HuH-7 (cell line): ENCODE measurements at places on chromosomes 2 and 18.
A peak's percentile ranks its signal among the peaks of the same experiment; 100 is the strongest.

DNA sequence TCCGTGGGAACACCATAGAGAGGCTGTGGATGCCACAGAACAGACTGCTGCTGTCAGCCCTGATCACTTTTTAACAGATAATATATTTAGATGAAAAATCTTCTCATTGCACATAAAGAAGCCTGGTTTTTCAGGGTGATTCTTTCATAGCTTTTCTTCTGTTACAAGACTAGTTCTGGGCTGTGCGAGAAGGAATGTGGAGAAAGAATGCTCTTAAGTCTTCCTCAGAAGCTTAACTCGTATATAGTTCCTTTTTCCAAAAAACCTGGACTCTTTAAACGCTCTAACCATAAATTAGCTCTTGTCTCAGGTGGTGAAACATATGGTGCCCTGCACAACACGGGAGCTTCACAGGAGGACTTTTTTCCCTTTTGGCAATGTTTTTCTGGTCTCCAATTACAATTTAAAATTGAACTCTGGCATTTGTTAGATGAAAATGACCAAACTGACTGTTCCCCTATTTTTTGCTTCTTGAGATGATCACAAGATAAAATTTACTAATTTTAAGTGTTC, 125.9 kb upstream of the SMAD7 start:
- DNase-seq, result no peak

- no peak for DNase-seq
These were observed 22.1 kb downstream of the COL5A2 start for GRCh38 chr2:189157456-189157855.

DNA sequence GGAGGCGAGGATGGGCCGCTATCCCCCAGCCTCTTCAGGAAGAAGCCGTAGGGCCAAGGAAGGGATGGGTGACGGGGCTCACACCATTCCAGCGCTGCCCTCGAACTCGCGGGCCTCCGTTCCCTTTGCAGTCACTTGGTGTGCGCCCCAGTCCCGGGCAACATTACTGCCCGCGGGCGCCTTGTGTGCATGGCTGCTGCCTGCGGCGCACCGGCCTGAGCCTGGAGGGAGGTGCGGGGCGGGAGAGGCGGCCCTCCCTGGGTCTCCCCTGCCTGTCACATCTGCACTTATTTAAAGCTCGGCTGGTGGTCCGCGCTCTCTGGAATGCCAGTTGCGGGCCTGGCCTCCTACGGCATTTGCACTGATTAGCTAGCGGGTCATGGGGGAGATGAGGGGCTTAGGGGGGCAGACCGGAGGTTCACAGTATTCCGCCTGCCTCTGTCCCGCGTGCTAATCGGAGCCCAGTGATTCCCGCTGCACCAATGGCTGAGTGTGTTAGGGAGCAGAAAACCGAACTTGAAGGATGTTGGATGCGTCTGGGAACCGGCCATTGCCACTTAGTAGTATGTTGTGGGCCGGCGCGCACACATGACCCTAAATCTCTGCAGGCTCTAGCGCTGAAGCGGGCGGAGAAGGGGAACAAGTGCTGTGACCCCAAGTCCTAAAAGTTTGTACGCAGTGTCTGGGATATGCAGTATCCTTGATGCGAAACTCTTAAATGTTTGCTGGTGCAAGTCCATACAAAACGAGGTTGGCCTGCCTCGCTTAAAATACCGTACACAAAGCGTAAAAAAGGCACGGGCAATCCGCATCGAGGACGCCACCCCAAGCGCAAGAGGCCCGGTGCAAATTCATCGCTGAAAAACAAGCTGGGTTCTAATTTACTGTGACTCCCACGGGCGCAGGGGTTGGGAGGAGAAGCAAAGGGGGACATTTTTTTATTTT, 161.2 kb upstream of the SIX2 start:
- no peak for DNase-seq

DNA sequence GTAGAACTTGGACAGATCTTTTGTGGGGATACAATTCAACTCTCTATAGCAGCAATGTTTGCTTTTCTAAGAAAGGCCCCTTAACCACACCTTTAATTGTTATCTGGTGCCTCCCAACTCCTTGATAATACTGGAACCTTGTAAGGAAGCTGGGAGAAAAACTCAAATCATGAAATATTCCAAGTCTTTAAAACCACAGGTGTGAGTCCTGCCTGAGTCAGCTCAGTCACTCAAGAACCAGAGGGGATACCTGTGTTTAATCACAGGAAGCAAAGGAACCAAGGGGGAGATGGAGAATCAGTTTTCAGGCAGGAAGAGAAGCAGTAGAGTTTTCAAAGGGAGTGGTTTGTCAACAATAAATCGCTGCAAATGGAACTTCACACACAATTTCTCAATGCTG, 159.9 kb downstream of the LAMA3 start:
- DNase-seq, result no peak

DNA sequence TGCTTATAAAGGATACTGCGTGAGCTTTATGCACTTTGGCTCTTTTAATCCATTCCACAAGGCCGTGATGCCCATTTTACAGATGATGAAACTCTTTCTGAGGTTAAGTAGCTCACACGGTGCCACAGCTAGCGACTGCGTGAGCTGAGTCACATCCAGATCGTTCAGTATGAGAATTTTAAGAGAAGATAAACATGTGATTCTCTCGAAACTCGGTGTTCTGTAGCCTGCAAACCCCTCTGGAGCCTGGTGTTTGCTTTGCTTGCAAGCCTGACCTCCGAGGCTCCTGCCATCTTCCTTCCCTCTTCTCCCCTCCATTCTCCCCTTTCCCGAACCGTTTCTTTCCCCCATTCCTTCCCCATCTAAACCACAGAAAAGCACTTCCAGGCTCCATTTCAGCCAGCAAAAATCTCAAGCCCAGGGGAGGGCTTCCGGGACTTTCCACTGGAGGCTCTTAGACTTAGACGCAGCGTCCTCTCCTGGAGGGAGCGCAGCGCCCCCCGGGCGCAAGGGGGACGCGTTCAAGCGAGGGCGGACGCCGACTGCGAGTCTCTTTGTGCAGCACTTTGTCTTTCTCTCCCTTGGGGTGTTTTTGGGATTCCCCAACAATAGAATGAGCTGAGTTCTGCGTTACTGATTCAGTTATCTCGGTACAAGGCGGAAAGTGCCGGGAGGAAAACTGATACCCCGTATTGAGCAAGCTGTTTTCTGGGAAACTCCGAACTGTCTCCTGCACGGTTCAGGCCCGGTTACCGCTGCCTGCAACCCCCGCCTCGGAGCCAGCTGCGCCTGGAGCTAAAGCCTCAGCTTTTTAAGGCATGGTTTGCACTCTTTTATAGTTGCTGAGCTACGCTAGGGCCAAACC, 38.0 kb downstream of the CYP1B1 start:
- DNase-seq, result peak; percentile 37

- no peak for DNase-seq
These were observed 19.1 kb upstream of the RAB11FIP5 start for GRCh38 chr2:73131807-73132206.

DNA sequence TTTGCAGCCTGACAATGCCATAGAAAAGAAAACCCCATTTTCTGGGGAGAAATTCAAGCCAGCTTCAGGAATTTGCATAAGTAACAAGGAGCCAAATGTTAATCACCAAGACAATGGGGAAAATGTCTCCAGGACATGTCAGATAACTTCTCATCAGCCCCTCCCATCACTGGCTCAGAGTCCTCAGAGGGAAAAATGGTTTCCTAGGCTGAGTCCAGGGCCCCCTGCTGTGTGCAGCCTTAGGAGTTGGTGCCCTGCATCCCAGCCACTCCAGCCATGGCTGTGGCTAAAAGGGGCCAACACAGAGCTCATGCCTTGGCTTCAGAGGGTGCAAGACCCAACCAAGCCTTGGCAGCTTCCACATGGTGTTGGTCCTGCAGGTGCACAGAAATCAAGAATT, 63.7 kb upstream of the FANCL start:
- DNase-seq, result no peak

GRCh38 chr2:166784296-166784946, 103.9 kb upstream of the XIRP2 start:
- DNase-seq, result peak; percentile 19

DNA sequence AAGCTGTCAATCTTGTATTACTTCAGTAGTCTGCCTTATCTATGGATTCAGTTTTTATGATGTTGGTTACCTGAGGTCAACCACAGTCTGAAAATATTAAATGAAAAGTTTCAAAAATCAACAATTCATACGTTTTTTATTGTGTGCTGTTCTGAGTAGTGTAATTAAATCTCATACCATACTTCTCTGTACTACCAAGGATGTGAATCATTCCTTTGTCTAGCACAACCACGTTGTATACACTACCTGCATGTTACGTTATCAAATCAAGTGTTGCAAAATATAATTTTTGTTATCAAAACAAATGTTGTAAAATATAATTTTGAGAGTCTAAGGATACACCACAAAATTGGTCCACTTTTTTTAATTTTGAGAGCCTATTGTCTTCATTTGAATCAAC, 590.2 kb upstream of the SETBP1 start:
- no peak for DNase-seq

- no peak for DNase-seq
These were observed 20.6 kb downstream of the FIGN start for GRCh38 chr2:163715199-163715598.

DNA sequence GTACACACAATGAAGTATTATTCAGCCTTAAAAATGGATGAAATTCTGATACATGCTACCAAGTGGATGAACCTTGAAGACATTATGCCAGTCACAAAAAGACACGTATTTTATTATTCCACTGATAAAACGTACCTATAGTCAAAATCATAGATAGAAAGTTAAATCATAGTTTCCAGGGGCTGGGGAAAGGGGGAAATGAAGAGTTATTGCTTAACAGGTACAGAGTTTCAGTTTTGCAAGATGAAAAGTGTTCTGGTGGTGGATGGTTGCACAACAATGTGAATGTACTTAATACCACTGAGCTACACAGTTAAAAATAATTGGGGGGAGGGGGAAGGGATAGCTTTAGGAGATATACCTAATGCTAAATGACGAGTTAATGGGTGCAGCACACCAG, 279.0 kb upstream of the STON1 start:
- DNase-seq, result no peak

- no peak for DNase-seq
These were observed 6.8 kb downstream of the MGAT5 start for GRCh38 chr2:134260713-134261112.

GRCh38 chr2:231621051-231621879, 28.6 kb downstream of the TEX44 start:
- DNase-seq, result no peak

DNA sequence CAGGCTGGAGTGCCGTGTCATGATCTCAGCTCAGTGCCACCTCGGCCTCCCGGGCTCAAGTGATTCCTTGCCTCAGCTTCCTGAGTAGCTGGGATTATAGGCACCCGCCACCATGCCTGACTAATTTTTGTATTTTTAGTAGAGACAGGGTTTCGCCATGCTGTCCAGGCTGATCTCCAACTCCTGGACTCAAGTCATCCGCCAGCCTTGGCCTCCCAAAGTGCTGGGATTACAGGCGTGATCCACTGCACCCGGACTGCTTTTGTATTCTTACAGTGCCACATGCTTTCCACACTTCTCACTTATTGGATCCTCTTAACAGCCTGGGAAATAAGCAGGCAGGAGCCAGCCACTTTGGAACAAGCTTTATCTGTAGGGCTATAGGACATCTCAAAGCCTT, 25.3 kb upstream of the BCL2L11 start:
- no peak for DNase-seq

- no peak for DNase-seq
These were observed 323.9 kb upstream of the TFPI start for GRCh38 chr2:187878112-187878511.

DNA sequence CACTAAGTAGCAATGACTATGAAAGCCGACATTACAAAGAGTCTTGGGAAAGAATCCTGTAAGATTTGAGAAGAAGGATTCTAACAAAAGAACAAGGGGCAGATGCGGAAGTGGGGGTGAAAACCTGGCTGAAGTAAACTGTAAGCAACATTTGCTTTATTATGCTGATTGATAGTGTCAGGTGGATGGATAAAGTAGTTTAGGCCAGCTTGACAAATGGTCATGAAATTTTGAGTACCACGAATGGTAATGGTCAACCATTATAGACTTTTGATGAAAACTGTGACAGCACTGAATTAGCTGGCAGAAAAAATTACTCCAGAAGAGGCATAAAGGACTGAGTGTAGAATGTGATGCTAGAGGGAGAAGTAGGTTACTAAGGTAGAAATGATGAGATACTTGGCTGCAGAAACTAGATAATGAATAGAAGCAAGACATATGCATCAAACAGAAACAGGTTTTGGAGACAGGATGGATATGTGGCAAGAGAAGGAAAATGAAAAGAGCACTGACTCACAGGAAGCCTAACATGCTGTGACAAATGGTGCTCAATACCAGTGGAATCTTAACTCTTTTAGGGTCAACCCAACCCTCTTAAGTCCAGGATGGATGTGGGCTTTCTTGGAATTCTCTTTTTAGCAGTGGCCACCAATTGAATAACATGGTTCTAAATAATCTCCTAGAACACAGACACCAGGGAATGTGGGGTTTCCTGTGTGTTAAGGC, 6.8 kb downstream of the THUMPD2 start:
- DNase-seq, result no peak

GRCh38 chr18:28204154-28204553, 27.2 kb upstream of the CDH2 start:
- no peak for DNase-seq

GRCh38 chr2:108927936-108928659, 60.9 kb downstream of the EDAR start:
- peak; percentile 90 for DNase-seq

- DNase-seq, result no peak
These were observed 913.7 kb upstream of the ACVR2A start for GRCh38 chr2:146931109-146931508.

DNA sequence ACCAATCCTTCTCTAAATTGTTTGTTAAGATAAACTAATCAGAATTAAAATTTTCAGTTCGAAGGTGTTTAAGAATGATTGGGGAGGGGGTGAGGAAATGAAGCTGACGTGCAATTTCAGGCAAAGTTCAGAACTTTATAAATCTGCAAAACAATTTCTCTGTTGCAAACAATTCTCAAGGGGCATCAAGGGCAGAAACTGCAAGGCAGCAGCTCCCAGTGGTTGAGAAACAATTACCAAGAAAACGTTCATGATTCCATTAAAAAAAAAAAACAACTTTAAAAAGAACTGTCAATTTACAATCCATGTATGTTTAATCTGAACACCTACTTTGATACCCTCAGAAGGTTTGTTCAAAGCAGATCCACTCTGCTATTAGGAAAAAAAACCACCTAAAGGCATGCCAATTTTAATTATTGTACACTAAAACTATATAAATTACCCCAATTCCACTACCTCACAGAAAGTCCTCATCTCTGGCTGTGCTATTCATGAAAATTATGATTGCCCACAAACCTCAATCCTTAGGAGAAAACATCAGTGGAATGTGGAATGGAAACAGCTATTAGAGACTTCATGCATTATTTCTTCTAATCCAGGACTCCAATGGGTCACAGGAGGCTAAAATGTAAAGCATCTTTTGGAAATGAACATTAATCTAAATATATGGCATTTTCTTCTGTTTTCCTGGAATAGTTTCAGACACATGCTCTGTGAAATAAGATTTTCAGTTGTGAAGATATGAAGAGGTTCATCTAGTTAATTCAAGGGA, 119.9 kb upstream of the ACVR1C start:
- DNase-seq, result no peak

GRCh38 chr2:222797261-222797660, 63.6 kb upstream of the ACSL3 start:
- no peak for DNase-seq

- DNase-seq, result no peak
These were observed 91.7 kb downstream of the MDH1 start for GRCh38 chr2:63680455-63680854.
